ENCODE measurements at places on chromosomes 5 and 9. TPM values are rescaled to one million over a fixed set of nuclear protein-coding genes. Genes with fewer than 3 reads are reported as not detected.

DNA sequence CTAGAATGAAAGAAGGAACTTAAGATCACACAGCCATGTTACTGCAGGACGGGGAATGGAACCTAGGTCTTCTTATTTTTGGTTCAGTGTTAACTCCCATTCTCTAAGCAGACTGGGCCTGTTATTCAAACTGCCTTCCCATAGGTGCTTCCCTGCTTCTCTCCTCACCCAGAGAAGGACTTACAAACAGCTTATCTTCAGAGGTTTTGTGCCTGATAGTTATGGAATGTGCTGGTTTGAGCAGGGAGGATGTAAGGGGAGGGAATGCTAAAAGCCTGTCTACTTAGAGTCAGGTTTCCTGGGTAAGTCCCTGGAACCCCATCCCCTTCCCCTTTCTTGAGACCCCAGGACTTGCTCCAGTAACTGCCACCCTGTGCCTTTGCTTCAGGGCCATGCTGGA, 4.2 kb upstream of the PSMD5 start:
- DNase-seq: no peak
- H3K4me3 ChIP-seq: no peak overlapping the region
- 0 out of 2 replicates have a peak, but pooled peaks cover 5% of the 10 kb centered on the region for H3K4me1 ChIP-seq
- H3K27me3 ChIP-seq: no peaks in the 10 kb centered on the region
- no peak overlapping the region for H3K27ac ChIP-seq

CDX1 gene
- not detected for total RNA-seq

- DNase-seq: no peak
- no peak overlapping the region for H3K27ac ChIP-seq
- H3K4me1 ChIP-seq: no peaks in the 10 kb centered on the region
- no peaks in the 10 kb centered on the region for H3K27me3 ChIP-seq
- H3K4me3 ChIP-seq: no peak overlapping the region
- no peaks in the 10 kb centered on the region for H3K36me3 ChIP-seq
Observed at GRCh38 chr9:135260221-135261180, 173.0 kb downstream of the OLFM1 start.

- H3K36me3 ChIP-seq: no peaks in the 10 kb centered on the region
- H3K27me3 ChIP-seq: no peaks in the 10 kb centered on the region
- H3K4me3 ChIP-seq: no peak overlapping the region
- DNase-seq: no peak
- H3K4me1 ChIP-seq: no peaks in the 10 kb centered on the region
Observed at GRCh38 chr5:11378461-11378860, 525.8 kb downstream of the CTNND2 start.

DNA sequence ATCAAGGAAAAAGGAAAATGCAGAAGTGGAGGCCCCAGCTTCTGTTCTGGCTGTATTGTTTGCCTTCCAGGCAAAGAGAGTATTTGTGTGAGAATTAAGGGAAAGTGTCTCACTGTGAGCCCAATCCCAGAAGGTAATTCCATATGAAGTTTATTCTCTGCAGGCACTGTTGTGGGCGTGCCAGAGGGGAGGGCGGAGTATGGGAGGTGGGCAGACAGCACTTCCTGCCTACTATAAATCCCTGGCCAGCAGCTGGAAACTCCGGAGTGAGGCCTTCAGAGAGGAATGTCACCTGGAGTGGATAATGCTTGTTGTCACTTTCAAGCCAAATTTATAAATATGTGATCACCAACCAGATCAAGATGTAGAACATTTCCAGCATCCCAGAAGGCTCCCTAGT, 209.5 kb downstream of the ARHGAP26 start:
- H3K27ac ChIP-seq: no peak overlapping the region
- peaks cover 7% of the 10 kb centered on the region for H3K4me1 ChIP-seq
- H3K4me3 ChIP-seq: no peak overlapping the region

- no peaks in the 10 kb centered on the region for H3K27me3 ChIP-seq
- no peak overlapping the region for H3K4me3 ChIP-seq
- H3K4me1 ChIP-seq: no peaks in the 10 kb centered on the region
- DNase-seq: peak; percentile 53
- peak overlapping the region; percentile 35 for H3K27ac ChIP-seq
Observed at GRCh38 chr9:121399883-121400607, 30.0 kb upstream of the STOM start.

Data from Panc1 (cell line).